ENCODE measurements at places on chromosomes 1 and 21.

- DNase-seq, result no peak
Measured at GRCh38 chr1:225156254-225156653, 226.8 kb downstream of the DNAH14 start.

- no peak for DNase-seq
Measured at GRCh38 chr1:54595956-54596498, 27.3 kb downstream of the FAM151A start.

- no peak for DNase-seq
Measured at GRCh38 chr1:40385437-40386358, 12.2 kb downstream of the SMAP2 start.

DNA sequence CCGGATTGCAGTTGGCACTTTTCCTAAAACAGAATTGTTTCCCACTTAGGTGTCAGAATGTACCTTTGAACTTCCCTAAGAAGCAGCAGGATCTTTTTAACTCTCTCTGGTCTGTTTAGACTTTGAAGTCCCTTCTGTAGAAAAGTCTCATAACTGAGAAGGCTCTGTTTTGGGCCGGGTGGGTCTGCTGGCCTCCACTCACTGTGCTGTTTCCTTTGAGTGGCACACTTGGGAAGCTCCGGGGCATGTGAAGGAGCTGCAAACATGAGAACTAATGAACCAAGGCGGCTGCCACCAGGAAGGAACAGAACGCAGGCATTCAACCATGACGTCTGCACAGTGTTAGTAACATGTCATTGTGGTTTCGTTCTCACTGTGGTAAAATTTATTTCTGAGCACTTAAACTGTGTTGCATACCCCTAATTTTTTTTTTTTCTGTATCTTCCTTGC, 19.5 kb upstream of the NCMAP start:
- peak; percentile 34 for DNase-seq

- DNase-seq, result no peak
Measured at GRCh38 chr1:193909406-193910082, 723.1 kb upstream of the B3GALT2 start.

- DNase-seq, result no peak
Measured at GRCh38 chr1:39833121-39833520, 44.5 kb upstream of the BMP8B start.

- no peak for DNase-seq
Measured at GRCh38 chr1:212212343-212212742, 72.9 kb upstream of the PPP2R5A start.

DNA sequence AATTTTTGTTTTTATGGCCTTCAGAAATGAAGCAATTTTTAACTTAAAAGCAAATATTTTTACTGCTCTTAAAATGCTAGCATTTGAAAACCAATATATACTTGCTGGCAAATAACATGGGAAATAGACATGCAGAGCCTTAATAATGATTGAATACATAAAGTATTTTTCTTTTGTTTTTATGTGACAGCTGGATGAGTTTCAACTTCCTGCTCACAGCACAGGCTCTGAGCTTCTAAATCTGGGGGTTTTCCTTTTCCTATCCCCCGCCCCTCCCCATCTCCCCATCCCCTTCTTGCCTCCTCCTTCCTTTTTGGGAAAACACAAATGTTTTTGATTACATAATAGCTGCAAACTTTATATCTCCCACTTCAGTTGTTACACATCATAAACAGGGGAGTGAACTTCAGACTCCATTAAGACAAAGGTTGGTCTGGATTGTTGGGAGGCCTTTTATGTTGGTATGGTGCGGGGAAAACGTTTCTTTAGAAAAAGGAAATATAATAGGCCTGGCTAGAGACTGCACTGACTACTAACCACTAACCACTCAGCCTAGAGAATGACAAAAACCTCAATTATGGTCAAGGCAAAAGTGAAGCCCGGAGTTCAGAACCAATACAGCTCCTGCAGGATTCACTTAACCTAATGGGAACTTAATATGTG, 116.1 kb upstream of the GORAB start:
- no peak for DNase-seq

DNA sequence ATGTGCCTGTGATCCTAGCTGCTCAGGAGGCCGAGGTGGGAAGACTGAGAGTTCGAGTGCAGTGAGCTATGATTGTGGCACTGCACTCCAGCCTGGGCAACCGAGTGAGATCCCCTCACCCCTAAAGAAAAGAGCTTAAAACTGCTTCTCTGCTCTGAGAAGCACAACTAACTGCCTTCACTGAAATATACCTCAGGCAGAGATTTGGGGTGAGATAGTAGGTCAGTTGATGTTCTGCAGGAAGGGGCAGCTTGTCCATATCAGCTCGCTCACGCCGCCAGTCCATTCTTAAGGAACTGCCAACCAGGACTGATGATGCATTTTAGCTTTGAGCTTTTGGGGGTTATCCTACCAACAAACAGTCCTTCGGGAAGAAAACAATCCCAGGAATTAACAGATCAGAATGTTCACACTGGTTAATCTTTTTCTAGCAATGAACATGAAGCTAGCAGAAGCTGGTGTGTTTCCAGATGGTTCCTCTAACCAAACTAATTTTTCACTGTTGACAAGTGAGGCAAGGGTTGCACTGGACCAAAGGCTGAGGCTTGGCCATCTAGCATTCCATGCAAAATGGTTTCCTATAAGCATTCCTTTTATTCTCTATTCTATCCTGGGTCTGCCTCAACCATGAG, 31.6 kb downstream of the LHX4 start:
- no peak for DNase-seq

- DNase-seq, result no peak
Measured at GRCh38 chr21:43893536-43894205, 28.6 kb downstream of the AGPAT3 start.

GRCh38 chr1:118989878-118990378, 1.8 kb upstream of the TBX15 start:
- DNase-seq, result no peak

DNA sequence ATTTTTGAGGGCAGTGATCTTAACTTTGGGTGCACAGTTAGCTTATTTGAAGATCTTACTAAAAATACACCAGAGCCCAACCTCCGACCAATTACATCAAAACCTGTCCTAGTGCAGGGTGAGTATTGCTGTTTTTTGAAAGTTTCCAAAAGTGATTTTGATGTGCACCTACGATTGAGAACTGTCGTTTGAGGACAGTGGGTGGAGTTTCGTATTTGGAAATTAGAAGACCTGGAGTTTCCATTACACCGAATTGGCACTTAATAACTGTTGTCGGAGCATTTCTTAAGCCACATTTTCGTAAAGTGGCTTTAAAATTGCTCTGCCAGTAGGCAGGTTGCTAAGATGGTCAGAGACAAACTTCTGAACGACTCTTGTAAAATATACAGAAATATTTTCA, 1.1 kb downstream of the SOD1 start:
- no peak for DNase-seq

DNA sequence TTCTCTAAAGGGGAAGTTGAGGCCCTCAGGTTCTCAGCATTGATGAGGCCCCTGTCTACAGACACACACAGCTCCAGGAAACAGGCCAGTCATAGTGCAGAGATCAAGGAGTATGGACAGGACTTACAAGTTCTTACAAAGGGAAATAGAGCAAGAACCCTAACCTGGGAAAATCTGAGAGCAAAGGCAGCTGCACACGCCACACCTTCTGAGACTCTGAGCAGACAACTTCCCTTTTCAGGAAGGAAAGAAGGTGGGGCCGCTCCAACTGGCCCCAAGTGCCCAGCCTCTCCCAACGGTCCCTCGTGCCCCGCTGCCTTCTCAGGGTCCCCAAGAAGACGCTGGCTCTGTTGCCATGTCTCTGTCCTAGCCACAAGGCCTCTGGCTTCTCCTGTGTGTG, 3.6 kb downstream of the NOC2L start:
- no peak for DNase-seq

- DNase-seq, result no peak
Measured at GRCh38 chr1:22341791-22342605, 109.7 kb upstream of the ZBTB40 start.

GRCh38 chr21:41927727-41928409, 25.9 kb downstream of the C2CD2 start:
- no peak for DNase-seq

DNA sequence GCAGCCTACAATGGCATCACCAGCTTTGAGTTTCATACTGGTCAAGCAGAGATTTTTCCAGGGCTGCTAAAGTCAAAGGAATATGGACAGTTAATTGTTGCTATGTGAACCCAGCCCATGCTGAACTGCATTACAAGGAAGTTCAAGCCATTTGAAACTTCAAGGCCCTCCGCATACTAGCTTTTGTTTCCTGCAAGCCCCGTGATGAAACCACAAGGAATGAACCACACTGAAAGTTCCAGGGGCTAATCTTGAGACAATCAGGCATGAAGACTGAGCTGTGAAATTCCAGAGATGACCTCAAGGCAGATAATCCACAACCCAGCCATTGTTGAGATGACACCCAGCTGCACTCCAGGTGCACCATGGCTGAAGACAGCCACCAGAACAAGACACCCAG, 180.8 kb downstream of the C1orf21 start:
- no peak for DNase-seq

DNA sequence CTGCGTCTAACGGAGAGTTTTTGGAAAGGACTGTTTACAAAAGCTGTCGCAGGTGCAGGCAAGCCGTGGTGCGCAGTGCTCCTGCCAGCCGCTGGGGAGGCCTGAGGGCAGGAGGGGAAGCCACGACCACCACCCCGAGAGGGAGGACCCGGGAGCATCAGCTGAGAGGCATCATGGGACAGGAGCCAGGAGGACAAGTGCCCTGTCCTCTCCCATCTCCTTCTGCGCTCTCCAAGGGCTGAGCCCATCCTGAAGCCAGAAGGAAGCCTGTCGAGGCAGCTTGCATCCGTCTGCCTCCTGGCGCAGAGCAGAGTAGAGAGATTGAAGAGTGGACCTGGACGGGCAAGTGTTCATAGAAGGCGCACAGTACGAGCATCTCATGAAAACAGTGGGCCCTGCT, 310.9 kb downstream of the KIF26B start:
- no peak for DNase-seq

DNA sequence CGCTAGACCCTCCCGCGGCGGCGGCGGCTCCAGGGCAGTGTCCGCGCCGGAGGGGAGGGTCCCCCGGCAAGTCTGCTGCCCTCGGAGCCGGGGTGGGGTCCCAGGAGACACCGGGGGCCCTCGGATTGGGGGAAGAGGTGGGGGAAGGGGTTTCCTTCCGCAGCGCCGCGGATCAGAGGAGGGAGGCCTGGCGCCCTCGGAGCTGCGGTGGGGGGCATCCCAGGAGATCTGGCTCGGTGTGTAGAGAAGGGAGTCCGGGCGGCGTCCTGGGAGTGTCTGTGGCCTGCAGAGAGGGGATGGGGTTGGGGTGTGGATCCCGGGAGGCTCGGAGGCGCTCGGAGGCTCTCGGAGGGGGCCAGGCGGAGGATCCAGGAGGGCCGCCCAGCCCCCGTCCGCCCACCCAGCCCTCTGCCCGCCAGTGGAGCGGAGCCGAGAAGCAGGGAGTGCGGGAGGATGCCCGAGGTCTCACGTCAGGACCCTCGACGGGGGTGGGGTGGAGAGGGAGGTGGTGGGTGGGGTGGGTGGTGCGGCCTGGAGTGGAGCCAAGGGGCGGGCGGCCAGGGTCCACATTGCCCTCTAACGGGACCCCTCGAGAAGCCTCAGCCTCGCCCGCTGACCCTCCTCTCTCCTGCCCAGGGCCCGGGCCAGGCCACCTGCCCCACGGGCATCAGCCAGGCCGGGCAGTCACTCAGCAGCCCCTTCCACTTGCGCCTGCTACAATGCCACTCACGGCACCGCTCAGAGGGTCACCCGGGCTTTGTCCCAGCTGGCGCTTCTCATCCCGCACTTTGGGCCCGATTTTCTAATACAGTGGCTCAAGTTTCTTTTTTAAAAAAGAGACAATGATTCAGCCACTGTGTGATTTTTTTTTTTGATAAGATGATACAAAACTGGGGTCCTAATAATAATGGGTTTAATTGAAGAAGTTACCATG, 60.2 kb upstream of the ARHGEF16 start:
- no peak for DNase-seq

DNA sequence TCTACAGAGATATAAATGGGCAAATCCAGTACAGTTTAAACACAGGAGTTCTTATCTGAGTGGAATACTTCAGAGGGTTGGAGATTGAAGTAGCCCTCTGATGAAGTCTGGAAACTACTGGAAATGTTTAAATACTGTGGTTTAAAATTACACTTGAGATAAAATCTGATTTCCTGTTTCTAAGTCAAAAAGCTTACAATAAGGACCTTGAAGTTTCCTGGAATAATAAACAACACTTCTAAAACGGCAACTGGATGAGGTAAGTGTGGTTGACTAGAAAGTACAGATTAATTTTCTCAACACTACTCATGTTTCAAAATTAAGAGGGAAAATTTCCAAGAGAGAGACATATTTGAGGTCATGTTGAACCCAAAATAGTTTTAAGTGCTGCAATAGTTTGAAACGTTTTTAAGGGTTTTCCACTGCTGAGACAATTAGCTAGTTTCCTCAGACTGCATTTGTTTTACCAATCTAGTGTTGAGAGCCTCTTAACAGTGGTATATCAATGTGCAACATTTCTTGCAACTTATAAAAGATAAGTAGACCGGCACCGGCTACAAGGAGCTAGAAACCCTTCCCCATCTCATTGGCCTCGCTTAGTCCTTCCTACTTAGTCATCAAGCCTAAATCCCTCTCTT, 27.4 kb downstream of the KCNA3 start:
- DNase-seq, result no peak

GRCh38 chr21:33931799-33932390, 16.3 kb upstream of the ATP5PO start:
- no peak for DNase-seq

GRCh38 chr1:162196387-162196786, 126.9 kb downstream of the NOS1AP start:
- no peak for DNase-seq

- DNase-seq, result no peak
Measured at GRCh38 chr1:110233861-110234260, 23.7 kb downstream of the KCNC4 start.

DNA sequence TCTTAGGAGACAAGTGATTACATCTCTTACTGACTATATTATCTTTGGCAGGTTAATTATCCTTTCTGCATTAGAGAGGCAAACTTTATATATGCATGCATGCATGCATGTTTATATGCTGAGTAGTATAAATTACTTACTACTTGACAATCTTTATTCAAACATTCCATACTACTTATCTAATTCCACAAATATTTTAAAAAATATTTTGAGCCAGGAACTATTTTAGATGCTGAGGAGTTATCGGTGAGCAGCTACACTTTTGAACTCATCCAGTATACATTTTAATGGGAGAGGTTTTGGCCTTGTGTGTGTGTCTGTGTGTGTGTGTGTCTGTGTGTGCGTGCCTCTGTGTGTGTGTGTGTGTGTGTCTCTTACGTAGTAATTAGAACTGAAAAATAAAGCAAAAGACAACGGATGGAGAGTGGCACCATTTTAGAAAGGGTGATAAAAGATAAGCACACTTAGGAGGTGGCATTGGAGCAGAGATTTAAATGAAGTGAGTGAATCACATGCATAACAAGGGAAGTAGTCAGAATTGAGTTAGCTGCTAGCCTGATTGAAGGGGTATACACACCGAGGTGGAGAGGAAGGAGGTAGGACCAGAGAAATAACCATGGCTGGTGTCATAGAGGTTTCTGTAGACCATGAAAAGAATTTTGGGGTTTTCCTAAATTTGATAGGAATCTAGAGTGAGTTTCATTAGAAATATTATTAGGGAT, 1488.4 kb downstream of the MRPL39 start:
- no peak for DNase-seq

- DNase-seq, result no peak
Measured at GRCh38 chr1:53111073-53111556, 31.3 kb downstream of the SLC1A7 start.

Measured in stimulated activated CD8-positive, alpha-beta memory T cell treated with anti-CD3 and anti-CD28 coated beads, Interleukin-4, amount 100 ng/mL, for 4 hours (primary cell).